Activated CD4-positive, alpha-beta memory T cell treated with anti-CD3 and anti-CD28 coated beads, Interleukin-2, amount 10 ng/mL, durations not matched to agents 7 days and 5 days (primary cell): ENCODE measurements at places on chromosomes 4 and X. TPM values are rescaled to one million over a fixed set of nuclear protein-coding genes. Genes with fewer than 3 reads are reported as not detected.

DNA sequence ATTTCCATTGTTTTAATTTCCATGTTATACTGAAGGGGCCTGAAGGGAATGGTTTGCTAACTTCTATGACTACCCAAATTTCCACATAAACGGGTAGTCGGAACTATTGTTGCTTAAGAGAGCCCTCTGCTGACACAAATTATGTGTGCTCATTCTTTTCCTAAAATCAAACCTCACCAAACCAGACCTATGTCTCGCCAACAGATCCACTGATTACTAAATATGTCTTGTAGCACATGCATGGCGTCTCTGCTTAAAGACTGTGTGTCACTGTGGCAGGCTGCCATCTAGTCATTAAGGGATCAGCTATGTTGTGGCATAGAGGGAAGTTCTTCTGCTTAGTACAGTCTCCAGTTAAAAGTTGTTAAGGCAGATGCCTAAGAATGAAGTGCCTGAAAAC lies 25.1 kb downstream of the PIR start:
- no peak for DNase-seq

- no peak for DNase-seq
Observed at GRCh38 chr4:43765514-43765913, 683.1 kb downstream of the KCTD8 start.

DNA sequence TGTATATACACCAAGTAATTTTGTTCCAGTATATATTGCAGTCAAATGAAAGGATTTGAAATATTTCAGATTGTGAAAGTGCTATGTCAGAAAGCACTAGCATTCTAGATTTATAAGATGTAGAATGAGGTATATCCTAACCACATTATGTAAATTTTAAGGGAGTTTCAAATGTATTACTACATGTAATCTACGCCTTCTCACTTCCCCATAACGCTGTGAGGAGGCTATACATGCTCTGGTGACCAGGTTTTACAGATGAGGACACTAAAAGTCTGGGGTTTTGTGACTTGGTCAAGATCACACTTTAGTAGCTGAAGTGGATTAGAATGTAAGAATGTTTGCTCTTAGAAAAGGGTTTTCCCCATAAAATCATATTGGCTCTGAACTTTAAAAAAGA lies 8.1 kb downstream of the ENPEP start:
- DNase-seq, result no peak

DNA sequence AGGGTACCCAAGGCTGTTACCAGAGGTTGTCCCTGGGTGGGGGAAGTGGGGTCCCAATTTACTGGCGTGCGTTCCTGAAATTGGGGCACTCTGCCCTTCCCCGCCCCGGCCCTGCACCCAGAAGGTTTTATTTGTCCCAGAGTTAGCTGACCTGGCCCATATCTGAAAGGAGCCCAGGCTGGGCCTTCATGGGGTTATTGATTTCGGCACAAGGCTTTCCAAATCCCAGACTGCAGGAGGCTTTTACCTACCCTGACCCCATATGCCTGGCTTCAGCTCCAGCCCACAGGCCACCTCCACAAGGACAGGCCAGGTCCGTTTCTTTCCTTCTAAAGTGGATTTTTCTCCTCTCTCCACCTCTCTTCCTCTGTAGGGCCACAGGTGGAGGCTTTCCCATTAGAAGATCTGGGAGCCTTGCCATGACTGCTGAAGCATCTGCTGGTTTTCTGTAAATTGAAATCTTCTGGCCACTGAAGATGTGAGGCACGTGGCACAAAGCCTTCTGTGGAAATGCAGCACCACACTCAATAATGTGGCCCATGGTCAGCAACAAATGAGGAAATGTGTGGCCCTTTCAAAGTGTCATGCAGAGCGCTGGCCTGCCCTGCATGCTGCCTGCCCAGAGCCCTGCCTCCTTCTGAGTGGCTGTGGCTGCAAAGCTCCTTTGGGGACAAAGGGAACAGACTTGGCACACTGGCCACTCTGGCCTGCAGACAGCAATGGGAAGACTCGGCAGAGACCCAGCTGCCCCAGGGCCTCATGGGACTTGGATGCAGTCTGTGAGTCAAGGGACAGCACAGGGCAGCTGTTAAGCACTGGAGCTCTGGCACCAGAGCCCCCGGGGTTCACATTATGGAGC lies 43.1 kb upstream of the MTM1 start:
- DNase-seq, result no peak

DMD gene
- total RNA-seq, result 1.5 TPM

GRCh38 chrX:2828344-2828958 lies at the start of gene GYG2:
Gene GYG2 (plus strand): TSS chrX:2828930. CDS start chrX:2830189, 1,259 bp downstream.
- no peak for DNase-seq

ZNF157 gene
- 0.15 TPM for total RNA-seq

- DNase-seq, result no peak
Observed at GRCh38 chr4:7871356-7871755, 68.3 kb downstream of the AFAP1 start.

GRCh38 chr4:40473578-40474388 lies 138.7 kb downstream of the CHRNA9 start:
- no peak for DNase-seq

GRCh38 chr4:112185334-112185733 lies 40.1 kb downstream of the FAM241A start:
- no peak for DNase-seq

DNA sequence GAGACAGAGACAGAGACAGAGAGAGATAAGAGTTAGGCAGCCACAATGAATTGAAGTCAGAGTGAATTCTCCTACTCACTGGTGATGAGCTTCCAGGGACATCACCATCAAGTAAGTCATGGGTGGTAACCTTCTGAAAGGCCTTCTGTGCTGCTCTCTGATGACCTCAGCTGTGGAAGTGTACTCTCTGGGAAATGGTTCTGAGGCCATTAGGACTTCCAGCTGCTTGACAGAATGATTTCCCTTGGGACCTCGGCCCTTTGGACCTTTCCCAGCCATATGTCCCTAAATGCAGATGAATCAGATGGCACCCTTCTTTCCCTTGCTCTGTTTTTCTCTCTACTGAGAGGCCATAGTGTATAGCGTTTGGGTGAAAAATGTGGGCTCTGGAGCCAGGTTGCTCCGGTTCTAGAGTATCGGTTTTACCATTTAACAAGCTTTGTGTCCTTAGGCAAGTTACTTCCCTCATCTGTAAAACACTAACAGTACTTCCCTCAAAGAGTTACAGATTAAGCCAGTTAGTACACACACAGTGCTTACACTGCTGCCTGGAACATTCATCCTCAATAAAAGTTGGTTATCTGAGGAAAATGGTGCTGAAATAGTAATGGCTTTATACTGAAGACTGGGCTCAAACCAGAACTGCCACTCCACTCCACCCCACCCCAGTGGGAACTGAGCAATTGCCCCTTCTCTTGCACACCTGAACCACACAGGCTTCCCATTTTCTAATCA lies 7.6 kb downstream of the SEPTIN11 start:
- DNase-seq, result no peak

DNA sequence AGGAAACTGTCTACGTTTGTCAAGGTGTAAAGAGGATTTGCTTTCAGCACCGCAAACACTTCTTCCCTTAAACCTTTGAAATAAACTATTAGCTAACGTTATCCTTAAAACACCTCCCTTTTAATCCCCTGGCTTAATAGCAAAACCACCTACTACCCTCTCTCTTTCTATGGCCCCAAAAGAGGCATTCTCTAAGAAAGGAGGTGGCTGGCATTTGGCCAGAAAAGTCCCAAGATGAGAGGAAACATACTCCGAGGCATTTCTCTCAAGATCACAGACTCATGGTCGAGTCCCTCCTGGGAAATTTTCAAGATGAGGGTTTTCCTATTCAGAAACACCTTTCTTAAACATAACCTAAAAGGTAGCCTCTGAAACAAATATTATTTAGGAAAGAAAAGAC lies 60.6 kb upstream of the VCX3B start:
- DNase-seq, result no peak

LANCL3 gene
- 0.18 TPM for total RNA-seq

GRCh38 chr4:83062739-83063138 lies 27.8 kb downstream of the COPS4 start:
- no peak for DNase-seq

GRCh38 chrX:83508526-83509253 lies 600 bp downstream of the POU3F4 start:
- DNase-seq, result no peak

EGF gene
- not detected for total RNA-seq

- no peak for DNase-seq
Observed at GRCh38 chr4:109735566-109736365, 5.9 kb upstream of the PLA2G12A start.

DNA sequence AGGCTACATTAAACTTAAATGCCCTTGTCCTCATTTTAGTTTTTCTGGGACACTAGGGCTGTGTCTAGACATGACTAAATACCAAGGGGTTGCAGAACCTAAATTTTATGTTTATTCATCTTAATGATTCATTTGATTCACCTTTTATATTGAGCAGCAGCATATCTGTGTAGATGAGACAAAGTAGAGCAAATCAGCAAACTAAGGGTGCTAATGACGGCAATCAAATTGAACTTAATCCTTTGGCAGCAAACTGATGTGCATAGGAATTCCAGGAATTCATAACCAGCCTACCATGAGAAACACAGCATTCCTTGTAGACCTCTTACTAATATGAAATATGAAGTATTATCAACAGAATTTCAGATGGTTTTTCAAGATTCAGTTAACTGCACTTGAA lies 25.1 kb downstream of the EPHA5 start:
- no peak for DNase-seq

TMSB15A gene
- 0.45 TPM for total RNA-seq

PTTG2 gene
- total RNA-seq, result 0.86 TPM

GRCh38 chr4:148405161-148405893 lies 36.9 kb downstream of the NR3C2 start:
- DNase-seq, result no peak
